GM04504 (cell line): ENCODE measurements at places on chromosomes 2 and 18.

- DNase-seq = no peak
Measured at GRCh38 chr2:33130054-33130447, 183.3 kb downstream of the LTBP1 start.

- DNase-seq = no peak
Measured at GRCh38 chr18:31837879-31838278, 77.2 kb upstream of the SLC25A52 start.

DNA sequence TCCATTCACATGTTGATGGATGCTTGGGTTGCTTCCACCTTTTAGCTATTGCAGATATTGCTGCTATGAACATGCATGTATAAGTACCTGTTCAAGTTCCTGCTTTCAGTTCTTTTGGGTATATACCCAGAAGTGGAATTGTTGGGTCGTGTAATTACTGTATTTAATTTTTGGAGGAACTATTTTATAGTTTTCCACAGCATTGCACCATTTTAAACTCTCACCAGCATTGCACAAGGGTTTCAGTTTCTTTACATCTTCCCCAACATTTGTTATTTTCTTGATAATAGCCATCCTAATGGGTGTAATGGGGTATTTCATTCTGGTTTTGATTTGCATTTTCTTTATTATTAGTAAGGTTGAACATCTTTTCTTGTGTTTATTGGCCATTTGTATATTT is 16.0 kb downstream of the ACTR3 start:
- DNase-seq = no peak

GRCh38 chr2:144131042-144131441 is 388.9 kb downstream of the ZEB2 start:
- no peak for DNase-seq

- no peak for DNase-seq
Measured at GRCh38 chr2:173667415-173667814, 297.8 kb downstream of the SP3 start.

DNA sequence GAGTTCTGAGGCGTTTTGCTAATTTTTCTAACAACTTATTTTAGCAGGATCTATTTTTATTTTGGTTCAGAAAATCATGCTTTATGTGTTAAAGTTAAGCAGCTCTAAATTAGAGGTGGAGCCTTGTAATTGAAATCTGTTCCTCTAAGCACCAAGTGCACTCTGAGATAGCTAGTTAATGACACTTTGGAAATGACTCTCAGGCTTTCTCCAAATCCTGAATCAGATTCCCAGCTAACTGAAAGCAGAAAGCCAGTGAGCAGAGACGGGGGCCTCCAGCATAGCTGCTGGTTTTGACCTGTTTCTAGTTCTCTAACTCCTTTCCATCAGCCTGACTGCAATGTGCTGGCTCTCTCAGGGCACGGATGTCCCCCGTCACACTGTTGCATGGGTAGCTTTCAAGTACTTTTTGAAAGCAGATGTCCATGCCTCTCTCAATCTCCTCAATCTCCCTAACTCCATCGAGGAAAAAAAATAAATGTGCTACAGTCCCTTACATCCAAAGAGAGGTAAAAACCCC is 326.5 kb downstream of the SATB2 start:
- DNase-seq = no peak

DNA sequence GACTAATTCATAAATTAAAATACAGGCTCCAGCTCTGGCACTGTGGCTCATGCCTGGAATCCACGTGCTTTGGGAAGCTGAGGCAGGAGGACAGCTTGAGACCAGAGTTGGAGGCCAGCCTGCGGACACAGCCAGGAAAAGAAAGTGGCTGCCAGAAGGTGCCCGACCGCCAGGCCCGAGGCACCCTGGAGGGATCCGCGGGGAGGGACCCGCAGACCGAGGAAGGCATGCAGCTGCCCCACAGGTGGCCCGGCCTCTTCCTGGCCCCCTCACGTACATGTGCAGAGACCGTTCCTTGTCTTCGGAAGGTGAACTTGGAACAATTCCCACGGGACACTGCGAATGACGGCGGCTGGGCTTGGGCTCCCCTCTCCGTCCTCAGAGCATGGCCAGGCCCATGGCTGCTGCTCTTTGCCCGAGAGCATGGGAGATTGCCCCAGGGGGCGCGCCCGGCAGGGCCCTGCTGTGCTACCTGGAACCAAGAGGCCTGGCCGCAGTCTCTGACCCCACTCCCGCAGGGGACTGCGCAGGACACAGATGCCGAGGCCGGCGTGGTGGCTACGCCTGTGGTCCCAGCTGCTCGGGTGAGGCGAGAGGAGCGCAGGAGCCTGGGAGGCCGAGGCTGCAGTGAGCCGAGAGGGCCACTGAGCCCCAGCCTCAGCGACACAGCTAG is 55.6 kb upstream of the IMP4 start:
- no peak for DNase-seq

- no peak for DNase-seq
Measured at GRCh38 chr2:226659410-226659809, 140.2 kb downstream of the IRS1 start.

DNA sequence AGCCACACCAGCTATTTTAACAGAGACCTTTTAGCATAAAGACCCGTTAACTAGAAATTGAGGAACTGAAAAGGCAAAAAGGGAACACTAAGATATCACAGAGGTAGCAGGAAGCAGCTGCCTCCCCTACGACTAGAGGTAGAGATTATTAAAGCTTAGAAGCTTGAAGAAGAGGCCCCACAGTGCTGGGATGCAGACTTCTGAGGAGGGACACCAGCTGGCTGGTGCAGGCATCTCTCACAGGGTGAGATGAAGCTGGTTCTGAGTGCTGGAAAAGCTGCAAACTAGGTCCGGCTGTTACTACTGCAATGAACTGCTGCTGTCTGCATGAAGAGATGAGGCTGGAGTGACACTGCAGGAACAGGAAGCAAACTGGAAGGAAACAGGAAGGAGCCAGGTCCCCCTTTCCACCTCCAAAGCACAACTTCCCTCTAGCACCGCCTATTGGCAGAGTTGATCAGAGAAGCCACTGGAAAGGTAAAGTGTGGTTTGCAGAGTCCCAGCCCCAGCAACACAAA is 61.2 kb upstream of the MRPS9 start:
- DNase-seq = no peak

GRCh38 chr18:64032312-64032711 is 62.4 kb downstream of the SERPINB8 start:
- no peak for DNase-seq
